ENCODE measurements at places on chromosomes 7 and 10. TPM values are rescaled to one million over a fixed set of nuclear protein-coding genes. Genes with fewer than 3 reads are reported as not detected.

GRCh38 chr7:99190359-99191009, 17.4 kb downstream of the KPNA7 start:
- DNase-seq, result peak; percentile 27
- H3K27me3 ChIP-seq, result no peaks in the 10 kb centered on the region
- H3K36me3 ChIP-seq, result no peaks in the 10 kb centered on the region
- H3K4me1 ChIP-seq, result no peaks in the 10 kb centered on the region
- H3K27ac ChIP-seq, result no peak overlapping the region

DNA sequence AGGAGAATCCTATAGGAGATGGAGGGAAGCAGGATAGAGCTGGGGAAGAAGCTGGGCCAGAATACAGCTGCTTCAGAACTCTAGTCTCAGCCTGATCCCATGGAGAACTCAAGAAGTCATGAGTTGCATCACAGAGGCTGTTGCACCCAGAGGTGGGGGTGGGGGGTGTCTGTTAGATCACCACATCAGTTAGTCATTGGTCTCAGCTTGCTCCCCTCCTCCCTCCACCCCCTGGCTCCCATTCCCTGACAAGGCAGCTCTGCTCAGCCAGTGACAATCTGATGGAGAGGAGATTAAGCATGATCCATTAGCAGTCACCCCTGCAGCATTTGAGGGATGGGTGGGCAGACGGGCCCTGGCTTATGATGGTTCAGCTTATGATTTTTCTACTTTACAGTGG, 58.4 kb upstream of the FGL2 start:
- H3K4me1 ChIP-seq, result no peaks in the 10 kb centered on the region
- no peak overlapping the region for H3K4me3 ChIP-seq
- H3K27ac ChIP-seq, result no peak overlapping the region
- H3K36me3 ChIP-seq, result no peaks in the 10 kb centered on the region
- DNase-seq, result no peak
- no peaks in the 10 kb centered on the region for H3K27me3 ChIP-seq

- H3K4me1 ChIP-seq, result no peaks in the 10 kb centered on the region
- no peaks in the 10 kb centered on the region for H3K27me3 ChIP-seq
- DNase-seq, result no peak
- no peaks in the 10 kb centered on the region for H3K36me3 ChIP-seq
- no peak overlapping the region for H3K27ac ChIP-seq
Observed at GRCh38 chr7:41459183-41459582, 243.7 kb downstream of the INHBA start.

DNA sequence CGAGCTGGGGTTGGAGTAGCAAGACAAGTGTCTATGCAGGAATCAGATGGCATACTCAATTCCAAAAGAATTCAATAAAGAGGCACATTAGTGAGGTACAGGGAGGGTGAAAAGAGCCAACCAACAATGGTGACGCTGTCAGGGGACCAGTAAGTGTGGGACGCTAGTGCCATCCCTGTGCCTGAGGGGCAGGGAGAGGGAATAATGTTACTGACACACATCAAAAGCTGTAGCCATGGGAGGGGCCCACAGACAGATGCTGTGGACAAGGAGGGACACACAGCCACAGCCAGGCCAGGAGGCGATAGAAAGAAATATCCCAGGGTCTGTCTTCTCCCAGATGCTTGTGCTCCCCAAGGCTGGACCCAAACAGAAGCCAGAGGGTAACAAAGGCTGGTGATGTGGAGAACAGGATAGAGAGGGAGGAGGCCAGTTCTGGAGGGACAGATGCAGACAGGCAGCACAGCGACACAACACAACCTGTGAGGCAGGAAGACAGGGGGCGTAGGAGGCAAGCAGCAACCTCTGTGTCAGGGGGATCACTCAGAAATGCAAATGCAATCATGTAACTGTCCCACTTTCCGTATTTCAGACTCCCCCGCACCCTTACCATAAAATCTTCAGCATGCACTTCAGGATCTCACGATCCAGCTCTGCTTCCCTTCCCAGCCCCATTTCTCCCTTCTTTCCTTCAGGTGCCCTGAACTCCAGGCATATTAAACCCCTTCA, 240.5 kb upstream of the FZD8 start:
- H3K36me3 ChIP-seq, result no peaks in the 10 kb centered on the region
- H3K27ac ChIP-seq, result no peak overlapping the region
- no peaks in the 10 kb centered on the region for H3K4me1 ChIP-seq
- H3K27me3 ChIP-seq, result no peaks in the 10 kb centered on the region
- H3K4me3 ChIP-seq, result no peak overlapping the region
- DNase-seq, result no peak

DNA sequence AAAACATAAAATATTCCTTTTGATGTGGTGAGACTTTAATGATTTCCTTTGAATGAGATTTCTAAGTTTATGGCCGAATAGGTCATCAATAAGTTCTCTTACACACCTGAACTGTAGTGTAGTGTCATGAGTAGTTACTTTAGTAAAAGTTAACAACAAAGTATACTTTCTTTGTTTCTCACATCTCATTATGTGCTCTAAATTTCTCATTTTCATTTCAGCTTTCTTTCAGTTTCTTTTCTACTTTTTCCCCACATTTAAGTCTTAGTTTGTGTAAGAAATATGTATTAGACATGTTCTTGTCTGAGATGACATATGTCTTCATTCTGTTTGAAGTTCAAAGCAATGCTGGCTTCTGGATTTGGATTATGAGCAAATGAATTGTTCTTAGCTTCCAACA, 348.1 kb downstream of the ANKRD7 start:
- no peaks in the 10 kb centered on the region for H3K4me1 ChIP-seq
- DNase-seq, result no peak
- no peaks in the 10 kb centered on the region for H3K27me3 ChIP-seq
- no peak overlapping the region for H3K27ac ChIP-seq

GRCh38 chr10:132541601-132542011, 4.0 kb downstream of the INPP5A start:
- no peak overlapping the region for H3K4me3 ChIP-seq
- no peak overlapping the region for H3K27ac ChIP-seq
- H3K4me1 ChIP-seq, result peaks cover 2% of the 10 kb centered on the region
- H3K27me3 ChIP-seq, result no peaks in the 10 kb centered on the region
- no peaks in the 10 kb centered on the region for H3K36me3 ChIP-seq

DNA sequence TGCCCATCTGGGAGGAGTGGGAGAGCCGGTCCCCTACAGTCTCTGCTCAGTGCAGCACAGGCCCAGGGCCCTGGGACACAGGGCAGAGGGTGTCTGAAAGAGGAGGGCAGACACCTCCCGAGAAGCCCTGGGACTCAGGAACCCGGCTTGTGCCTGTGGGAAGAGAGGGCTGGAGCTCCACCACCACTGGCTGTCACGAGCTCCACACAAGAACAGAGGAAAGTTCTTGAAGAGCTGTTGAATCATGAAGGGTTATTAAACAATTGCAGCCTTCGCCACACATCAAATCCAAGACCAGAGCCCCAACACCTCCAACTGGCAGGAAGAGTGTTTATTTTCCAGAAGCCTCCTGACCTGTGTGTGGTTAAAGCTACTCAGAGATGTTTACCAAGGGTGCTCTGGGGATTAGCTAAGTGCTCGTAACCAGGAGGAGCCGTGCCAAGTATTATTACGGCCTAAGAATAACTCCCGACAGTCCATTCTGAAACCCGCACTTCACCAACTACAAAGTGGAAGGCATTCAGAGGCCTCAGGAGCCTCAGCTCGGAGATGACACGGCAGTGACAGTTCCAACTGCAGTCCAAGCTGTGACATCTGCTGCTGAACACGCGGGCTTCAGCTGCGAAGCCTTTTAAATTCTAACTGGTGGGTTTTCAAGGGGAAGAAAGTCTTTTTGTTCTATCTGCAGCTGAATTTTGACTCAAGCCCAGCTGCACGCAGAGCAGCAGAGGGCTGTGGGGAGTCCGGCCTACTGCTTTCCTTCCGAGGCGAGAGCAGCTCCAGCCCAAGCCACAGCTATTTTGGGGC, 75.1 kb downstream of the MAD1L1 start:
- H3K27me3 ChIP-seq, result no peaks in the 10 kb centered on the region
- no peaks in the 10 kb centered on the region for H3K36me3 ChIP-seq
- DNase-seq, result no peak
- no peak overlapping the region for H3K27ac ChIP-seq
- no peak overlapping the region for H3K4me3 ChIP-seq

DNA sequence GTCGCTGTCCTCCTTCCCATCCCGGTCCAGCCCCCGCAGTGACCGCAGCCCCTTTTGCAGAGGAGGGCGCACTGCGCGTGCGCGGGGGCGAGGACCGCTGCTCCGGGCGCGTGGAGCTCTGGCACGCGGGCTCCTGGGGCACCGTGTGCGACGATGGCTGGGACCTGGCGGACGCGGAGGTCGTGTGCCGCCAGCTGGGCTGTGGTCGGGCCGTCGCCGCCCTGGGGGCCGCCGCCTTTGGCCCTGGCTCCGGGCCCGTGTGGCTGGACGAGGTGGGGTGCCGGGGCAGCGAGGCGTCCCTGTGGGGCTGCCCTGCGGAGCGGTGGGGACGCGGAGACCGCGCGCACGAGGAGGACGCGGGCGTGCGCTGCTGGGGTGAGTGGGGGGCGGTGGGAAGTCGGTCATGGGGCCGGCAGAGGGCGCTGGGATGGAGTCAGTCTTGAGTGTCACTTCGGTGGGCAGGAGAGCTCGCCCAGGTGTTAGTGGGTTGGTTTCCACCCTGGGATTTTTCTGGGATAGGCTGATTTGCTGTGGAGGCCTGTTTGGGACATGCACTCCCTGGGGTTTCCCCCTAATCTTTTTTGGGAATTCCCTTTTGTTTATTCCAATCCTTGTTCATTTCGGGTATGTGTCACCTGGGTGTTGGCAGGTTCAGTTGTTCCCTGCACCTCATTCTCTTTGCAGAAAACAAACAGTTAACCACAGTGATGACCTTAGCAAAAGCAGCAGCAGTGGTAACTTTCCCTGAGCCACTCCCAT, 11.6 kb downstream of the SCART1 start:
- H3K36me3 ChIP-seq, result no peaks in the 10 kb centered on the region
- no peaks in the 10 kb centered on the region for H3K27me3 ChIP-seq
- H3K4me3 ChIP-seq, result no peak overlapping the region
- DNase-seq, result no peak

- H3K27ac ChIP-seq, result no peak overlapping the region
- no peak overlapping the region for H3K4me3 ChIP-seq
- no peaks in the 10 kb centered on the region for H3K36me3 ChIP-seq
- H3K4me1 ChIP-seq, result no peaks in the 10 kb centered on the region
- no peaks in the 10 kb centered on the region for H3K27me3 ChIP-seq
- DNase-seq, result no peak
Observed at GRCh38 chr7:65287023-65287422, 86.6 kb upstream of the ZNF92 start.

PTN gene
- 0.43 TPM for total RNA-seq

All from pancreas (tissue), 10 donors.